ENCODE measurements at places on chromosomes 3 and 15. TPM values are rescaled to one million over a fixed set of nuclear protein-coding genes. Genes with fewer than 3 reads are reported as not detected.

Gene DNAJA4
- 7.9 TPM for total RNA-seq

Gene IL17RB
- total RNA-seq = 0.23 TPM

Gene KLHL6
- 0.66 TPM for total RNA-seq

Gene SI
- total RNA-seq = not detected

Gene GOLGA8Q
- total RNA-seq = 0.32 TPM

Gene CNTN4
- total RNA-seq = 6.5 TPM

Gene BUB1B
- total RNA-seq = 4.1 TPM

Gene LSM3
- total RNA-seq = 6.3 TPM

Gene IQCF5
- not detected for total RNA-seq

Gene MAGI1
- total RNA-seq = 12.0 TPM

Gene GREM1
- total RNA-seq = 0.30 TPM

Gene PRSS50
- not detected for total RNA-seq

Gene CTXN2
- total RNA-seq = not detected

Gene TPM1
- 197 TPM for total RNA-seq

Gene SPRED1
- total RNA-seq = 6.2 TPM

Gene CCRL2
- 1.5 TPM for total RNA-seq

Gene RYR3
- total RNA-seq = 0.31 TPM

Gene MGLL
- 52.3 TPM for total RNA-seq

Gene CHL1
- total RNA-seq = 3.7 TPM

Gene NR1D2
- 10.8 TPM for total RNA-seq

Gene HRG
- not detected for total RNA-seq

Gene MAP3K13
- 26.0 TPM for total RNA-seq

Gene GOLGA8S
- 0.19 TPM for total RNA-seq

Gene GABRB3
- 2.3 TPM for total RNA-seq

Gene GLCE
- total RNA-seq = 26.1 TPM

Gene TIGIT
- total RNA-seq = 0.76 TPM

Gene TRPC1
- total RNA-seq = 1.1 TPM

Gene MORC1
- total RNA-seq = not detected

Gene IL17RE
- total RNA-seq = 7.5 TPM

Gene CLDN1
- 59.6 TPM for total RNA-seq

Gene SHF
- 6.9 TPM for total RNA-seq

Gene TEX55
- total RNA-seq = not detected

Gene PLA2G4E
- total RNA-seq = 9.7 TPM

Gene TMEM108
- 0.27 TPM for total RNA-seq

Gene SCG5
- not detected for total RNA-seq

Gene ZBTB11
- 19.1 TPM for total RNA-seq

Gene OSBPL10
- total RNA-seq = 65.3 TPM

Gene A4GNT
- not detected for total RNA-seq

Gene SCAP
- total RNA-seq = 108 TPM

Gene PCLAF
- total RNA-seq = 41.4 TPM

Gene ZNF35
- 14.3 TPM for total RNA-seq

Gene WDR72
- 0.73 TPM for total RNA-seq

Gene AADACL2
- not detected for total RNA-seq

Gene CLPX
- 51.0 TPM for total RNA-seq

Gene KLHL25
- 7.7 TPM for total RNA-seq

Gene SRGAP3
- total RNA-seq = 7.9 TPM

Gene ZNF619
- 3.9 TPM for total RNA-seq

Gene SLC27A2
- total RNA-seq = 2.2 TPM

Gene CIB1
- 58.9 TPM for total RNA-seq

Gene ACAN
- 0.34 TPM for total RNA-seq

Gene LARP6
- 2.9 TPM for total RNA-seq

Gene ITPKA
- total RNA-seq = not detected

Gene GOLGA6A
- total RNA-seq = not detected

All from esophagus squamous epithelium (tissue), 5 donors.